Posterior vena cava (tissue), 2 donors: ENCODE measurements at places on chromosomes 5 and 9.

DNA sequence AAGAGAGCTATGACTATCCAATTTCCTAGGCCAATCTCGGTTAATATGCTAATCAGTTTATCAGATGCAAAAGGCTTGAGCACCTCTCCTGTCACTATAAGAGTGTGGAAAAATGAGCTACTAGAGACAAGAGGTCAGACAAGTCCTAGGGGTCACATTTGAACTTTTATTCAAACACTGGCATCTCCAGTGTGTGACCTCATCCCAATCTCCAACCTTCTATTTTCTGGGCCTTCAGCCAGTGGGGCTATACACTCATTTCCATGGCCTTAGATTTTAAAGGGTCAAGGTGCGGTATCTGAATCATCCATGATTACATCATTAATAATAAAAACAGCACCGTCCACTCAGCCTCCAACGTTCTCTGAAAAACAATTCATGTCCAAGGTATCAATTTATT, 139.6 kb upstream of the LRRTM2 start:
- DNase-seq, result no peak

GRCh38 chr9:6925836-6926235, 168.1 kb downstream of the KDM4C start:
- no peak for DNase-seq

DNA sequence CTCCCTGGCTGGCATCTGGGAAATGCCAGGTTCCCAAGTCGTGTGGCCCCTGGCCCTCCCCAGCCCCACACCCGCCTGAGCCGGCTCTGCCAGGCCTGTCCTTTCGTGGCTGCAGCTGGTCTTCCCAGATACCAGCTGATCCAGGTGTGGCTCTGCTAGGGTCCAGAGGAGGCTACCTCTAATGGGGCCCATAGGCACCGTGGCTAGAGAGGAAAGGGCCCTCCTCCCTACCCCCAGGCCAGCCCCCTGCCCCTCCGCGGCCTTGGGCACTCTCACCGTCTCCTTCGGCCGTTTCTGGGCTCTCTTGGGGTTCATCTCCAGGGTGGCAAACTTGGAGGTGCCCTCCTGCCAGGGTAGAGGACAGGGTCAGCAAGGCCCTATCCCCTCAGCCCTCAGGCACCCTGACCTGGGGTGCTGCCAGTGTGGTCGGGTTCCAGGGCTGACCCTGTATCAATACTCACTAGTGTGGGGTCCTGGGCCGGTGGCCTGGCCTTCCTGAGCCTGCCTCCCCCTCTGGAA, 17.0 kb downstream of the RALGDS start:
- peak; percentile 74 for DNase-seq

DNA sequence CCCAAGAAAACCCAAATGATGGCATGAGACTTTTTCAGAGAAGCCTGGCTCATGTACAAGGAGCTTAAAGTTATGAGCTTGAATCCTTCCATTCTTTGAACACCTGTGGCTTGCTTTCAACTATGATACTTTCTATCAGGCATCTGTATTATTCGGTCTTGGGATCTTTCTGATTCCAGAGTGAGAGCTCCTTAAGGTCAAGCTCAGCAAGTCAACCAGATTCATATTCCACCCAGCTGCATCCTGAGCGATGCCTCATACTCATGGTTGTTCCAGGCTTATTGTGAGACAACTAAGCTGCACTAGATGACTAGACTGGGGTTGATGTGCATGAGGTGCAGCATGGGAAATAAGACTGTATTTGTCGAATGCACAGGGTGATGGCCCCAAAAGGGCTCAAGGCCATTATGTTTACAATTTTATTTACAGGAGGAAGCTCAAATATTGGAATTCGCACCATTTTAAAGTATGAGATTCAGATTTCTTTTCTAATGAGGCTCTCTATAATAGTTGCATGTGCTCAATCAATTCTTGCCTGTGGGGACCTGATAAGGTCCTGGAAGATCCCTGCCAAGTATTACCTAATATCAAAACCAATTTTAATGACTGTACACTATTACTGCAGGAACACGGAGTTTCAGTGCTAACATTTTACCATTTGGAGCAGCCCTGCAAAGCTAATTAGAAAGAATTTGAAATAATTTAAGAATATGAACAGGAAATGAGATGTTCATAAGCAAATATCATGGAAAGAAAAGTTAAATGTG, 453.8 kb downstream of the SEMA5A start:
- DNase-seq, result no peak

GRCh38 chr9:81847181-81847915, 80.9 kb upstream of the SPATA31D4 start:
- DNase-seq, result no peak
